NCI-H2171 treated with DMSO at 0.1 percent for 48 hours (cell line): ENCODE measurements at places on chromosomes 11 and 22.

- no peak for DNase-seq
These were observed 555.9 kb downstream of the INSC start for GRCh38 chr11:15670520-15671070.

GRCh38 chr22:49786976-49787706 is 40.5 kb downstream of the BRD1 start:
- no peak for DNase-seq

DNA sequence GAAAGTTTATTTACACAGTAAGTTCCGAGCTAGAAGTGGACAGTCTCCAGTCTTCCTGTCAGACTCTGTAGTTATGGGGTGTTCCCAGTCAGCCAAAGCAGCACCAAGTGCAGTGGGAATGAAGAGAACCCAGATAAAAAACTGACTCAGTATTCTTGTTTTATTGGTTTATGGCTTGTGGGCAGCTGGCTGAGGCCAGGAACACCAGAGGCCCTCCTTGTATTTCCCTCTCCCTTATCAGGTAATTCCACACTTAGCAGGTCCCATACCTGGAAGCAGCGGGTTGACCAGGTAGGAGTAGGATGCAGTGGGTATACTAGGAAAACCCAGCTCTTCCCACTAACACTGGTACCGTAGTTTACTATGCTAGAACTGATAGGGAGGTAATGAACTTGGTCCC is 3.5 kb upstream of the BACE1-AS start:
- no peak for DNase-seq

GRCh38 chr11:126403022-126403581 is 47.6 kb downstream of the ST3GAL4 start:
- no peak for DNase-seq

DNA sequence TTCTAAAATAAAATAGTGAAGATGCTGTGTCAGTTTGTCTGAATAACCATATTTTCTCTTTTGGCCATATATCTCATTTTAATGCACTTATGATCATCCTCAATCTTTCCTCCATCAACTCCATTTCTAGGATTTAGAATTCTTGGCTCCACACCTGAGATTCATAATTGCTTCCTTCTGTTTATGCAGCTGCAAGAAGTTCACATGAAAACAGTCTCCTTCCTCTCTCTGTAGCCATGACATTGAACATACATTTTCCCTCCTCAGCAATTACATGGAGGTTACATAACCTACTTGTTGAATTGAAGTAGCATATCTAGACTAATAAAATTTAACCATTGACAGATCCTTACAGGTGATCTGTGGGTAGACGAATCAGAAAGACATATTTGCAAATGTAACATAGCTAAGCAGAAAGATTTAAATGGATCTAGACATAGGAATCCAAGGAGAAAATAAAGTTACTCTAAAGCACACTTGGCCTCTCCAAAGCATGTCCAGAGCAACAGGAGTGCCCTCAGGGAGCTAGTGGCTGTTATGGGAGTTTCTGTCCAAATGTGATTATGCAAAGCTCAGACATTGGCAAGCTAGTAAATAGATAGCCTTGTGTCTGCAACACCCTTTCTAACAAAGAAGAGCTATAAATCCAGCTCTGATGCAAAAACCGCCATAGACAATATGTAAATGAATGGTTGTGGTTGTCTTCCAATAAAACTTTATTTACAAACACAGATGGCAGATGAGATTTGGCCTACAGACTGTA is 119.9 kb upstream of the MPPED2 start:
- no peak for DNase-seq

- no peak for DNase-seq
These were observed 9.1 kb upstream of the POU2AF2 start for GRCh38 chr11:111236383-111236782.

GRCh38 chr11:14544611-14545010 is 24.4 kb upstream of the PSMA1 start:
- no peak for DNase-seq

- DNase-seq, result no peak
These were observed 3.6 kb downstream of the MAP3K11 start for GRCh38 chr11:65610404-65610803.

- DNase-seq, result no peak
These were observed 105.8 kb downstream of the PRMT3 start for GRCh38 chr11:20493340-20493739.

DNA sequence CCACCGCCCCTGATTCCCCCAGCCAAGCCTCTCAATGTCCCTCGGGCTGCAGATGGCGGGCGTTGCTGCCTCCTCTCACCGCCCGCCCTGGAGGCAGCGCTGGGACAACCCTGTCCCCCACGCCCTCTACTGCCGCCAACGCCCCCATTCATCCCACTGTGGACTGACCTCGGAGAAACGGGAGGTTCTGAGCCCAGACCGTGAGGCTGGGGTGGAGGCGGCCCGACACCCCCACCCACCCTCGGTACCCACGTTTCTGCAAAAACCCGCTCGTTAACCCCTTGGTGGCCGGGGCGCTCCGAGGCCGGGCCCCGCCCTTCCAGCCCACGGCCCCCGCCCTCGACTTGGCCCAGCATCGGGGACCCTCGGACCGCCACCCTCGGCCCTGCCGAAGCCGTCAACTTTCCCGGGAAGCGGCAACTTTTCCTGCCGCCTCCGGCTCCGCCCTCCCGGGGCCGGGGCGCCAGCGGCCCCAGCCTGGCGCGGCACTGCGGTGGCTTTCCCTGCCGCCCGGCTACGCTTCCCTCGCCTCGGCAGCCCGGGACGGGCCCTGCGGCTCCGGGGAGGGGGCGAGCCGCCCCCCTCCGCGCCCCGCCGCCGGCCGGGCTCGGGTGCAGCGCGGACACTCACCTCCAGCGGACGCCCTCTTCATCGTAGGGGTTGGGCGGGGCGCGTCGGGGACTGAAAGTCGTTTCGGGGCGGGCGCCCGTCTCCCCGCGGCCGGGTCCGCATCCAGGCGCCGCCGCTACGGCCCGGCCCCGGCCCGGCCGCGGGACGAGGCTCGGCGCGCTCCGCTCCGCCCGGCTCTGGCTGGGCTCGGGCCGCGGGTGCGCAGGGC is 458 bp downstream of the RTN4R start:
- DNase-seq, result no peak

DNA sequence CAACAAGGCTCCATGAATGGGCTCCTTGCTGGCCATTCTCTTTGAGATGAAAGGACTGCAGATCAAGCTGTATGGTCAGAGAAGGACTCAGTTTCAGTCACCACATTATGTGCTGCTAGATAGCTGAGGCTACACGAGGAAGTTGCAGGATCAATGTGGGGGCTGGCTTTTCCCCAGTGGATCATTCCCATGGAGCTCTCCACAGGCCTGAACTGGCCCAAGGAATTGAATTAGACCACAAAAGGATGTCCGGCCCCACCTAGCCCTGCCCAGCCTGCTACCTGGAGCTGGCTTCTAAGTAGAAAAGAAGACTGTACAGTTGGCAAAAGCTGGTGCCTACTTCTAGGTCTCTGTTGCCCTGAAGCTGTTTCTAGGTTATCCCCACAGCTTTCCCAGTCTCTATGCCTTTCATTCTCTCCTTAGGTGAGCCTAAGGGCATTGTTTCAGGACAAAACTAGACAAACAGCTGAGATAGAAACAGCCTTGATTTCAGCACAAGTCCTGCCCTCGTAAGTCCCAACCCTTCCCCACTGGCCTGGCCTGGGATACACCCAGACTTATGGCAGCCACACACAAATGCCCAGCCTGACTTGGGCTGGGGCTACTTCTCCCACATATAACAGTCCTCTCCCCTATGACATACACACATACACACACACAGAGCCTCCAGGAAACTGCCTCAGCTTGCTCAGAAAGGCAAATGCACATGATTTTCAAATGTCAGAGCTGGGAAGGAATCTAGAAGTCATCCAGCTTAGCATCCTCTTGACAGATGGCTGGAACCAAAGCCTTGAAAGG is 129.1 kb upstream of the NCAM1 start:
- DNase-seq, result no peak
